A549 treated with Mapracorat at 1 μM for 4 hours (cell line): ENCODE measurements at places on chromosomes 12 and 14. TPM values are rescaled to one million over a fixed set of nuclear protein-coding genes. Genes with fewer than 3 reads are reported as not detected.

HSPB8 gene
- total RNA-seq, result 14.1 to 21.0 TPM (median 16.5 TPM) in 5 replicates

MIP gene
- total RNA-seq, result 0.13 to 0.32 TPM (median 0.23 TPM) in 4 of 5 replicates, not detected in the other

SIX4 gene
- total RNA-seq, result 1.2 to 3.6 TPM (median 2.5 TPM) in 5 replicates

PTPRB gene
- 0.42 to 1.2 TPM (median 1.1 TPM) in 5 replicates for total RNA-seq

OTOGL gene
- not detected in 5 replicates for total RNA-seq

CCDC38 gene
- 0.07 to 0.11 TPM (median 0.09 TPM) in 5 replicates for total RNA-seq

GALNT8 gene
- not detected in 5 replicates for total RNA-seq

IFNG-AS1 gene
- total RNA-seq, result not detected in 5 replicates

STXBP6 gene
- 1.8 to 2.5 TPM (median 2.0 TPM) in 5 replicates for total RNA-seq

SMARCC2 gene
- 27.6 to 36.1 TPM (median 33.0 TPM) in 5 replicates for total RNA-seq

DPPA3 gene
- not detected in 5 replicates for total RNA-seq

MANSC1 gene
- total RNA-seq, result 3.1 to 4.6 TPM (median 3.9 TPM) in 5 replicates

TDRD9 gene
- total RNA-seq, result 0.14 to 0.40 TPM (median 0.28 TPM) in 4 of 5 replicates, not detected in the other

LAG3 gene
- 0.89 to 2.3 TPM (median 1.4 TPM) in 5 replicates for total RNA-seq

KRT78 gene
- total RNA-seq, result 0.10 to 0.31 TPM (median 0.15 TPM) in 3 of 5 replicates, not detected in the others

TROAP gene
- 76.5 to 121 TPM (median 80.2 TPM) in 5 replicates for total RNA-seq
